Stimulated activated CD4-positive, alpha-beta T cell treated with anti-CD3 and anti-CD28 coated beads, TNF-alpha, amount 100 ng/mL, for 1 hour (primary cell): ENCODE measurements at places on chromosomes 2 and 18.

DNA sequence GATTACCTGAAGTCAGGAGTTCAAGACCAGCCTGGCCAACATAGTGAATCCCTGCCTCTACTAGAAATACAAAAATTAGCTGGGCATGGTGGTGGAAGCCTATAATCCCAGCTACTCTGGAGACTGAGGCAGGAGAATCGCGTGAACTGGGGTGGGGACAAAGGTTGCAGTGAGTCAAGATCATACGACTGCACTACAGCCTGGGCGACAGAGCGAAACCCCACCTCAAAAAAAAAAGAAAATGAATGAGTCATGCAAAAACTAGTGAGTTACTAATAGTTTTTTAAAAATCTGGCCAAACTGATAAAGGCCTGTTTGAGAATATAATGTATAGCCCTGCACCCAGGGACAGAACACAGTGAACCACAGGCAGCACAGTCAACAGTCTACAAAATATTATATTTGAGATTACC lies 17.5 kb downstream of the AFG3L2 start:
- no peak for DNase-seq

DNA sequence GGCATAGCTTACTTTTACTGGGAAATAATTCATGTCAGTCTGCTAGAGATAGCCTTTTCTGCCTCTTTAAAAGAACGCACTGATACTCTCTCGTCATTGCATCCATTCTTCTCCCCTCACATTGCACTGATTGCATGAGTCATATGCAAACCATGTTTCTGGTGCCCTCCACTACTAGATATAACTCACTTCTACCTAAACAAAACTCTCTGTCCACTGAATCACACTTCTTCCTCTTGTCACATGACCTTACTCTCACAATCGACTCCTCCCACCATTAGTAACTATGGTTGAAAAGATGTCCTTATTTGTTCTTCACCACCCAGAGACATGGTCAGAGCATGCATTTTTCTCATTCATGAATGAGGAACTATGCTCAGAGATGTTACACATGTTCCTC lies 158.0 kb downstream of the CSRNP3 start:
- no peak for DNase-seq

GRCh38 chr2:14459786-14460325 lies 172.7 kb upstream of the LRATD1 start:
- no peak for DNase-seq

DNA sequence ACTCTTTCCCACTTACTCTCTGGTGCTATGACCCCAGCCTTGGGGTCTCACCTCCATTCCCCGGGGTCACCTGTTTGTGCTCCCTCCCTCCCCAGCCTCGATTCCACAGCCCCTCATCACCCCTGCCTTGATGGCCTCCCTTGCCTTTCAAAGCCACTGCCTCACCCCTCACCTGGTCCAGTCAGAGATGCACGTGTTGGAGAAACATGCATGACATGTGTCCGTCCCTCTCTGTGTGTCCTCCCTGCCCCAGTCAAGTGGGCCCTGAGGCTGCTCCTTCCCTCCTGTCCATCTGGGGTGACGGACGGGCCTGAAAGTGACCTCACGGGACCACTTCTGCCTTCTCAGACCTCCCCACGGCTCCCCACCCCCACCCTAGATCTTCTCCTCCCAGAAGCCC lies 82.3 kb upstream of the TWIST2 start:
- DNase-seq, result no peak

GRCh38 chr18:31099450-31100230 lies 2.6 kb downstream of the DSC2 start:
- no peak for DNase-seq

DNA sequence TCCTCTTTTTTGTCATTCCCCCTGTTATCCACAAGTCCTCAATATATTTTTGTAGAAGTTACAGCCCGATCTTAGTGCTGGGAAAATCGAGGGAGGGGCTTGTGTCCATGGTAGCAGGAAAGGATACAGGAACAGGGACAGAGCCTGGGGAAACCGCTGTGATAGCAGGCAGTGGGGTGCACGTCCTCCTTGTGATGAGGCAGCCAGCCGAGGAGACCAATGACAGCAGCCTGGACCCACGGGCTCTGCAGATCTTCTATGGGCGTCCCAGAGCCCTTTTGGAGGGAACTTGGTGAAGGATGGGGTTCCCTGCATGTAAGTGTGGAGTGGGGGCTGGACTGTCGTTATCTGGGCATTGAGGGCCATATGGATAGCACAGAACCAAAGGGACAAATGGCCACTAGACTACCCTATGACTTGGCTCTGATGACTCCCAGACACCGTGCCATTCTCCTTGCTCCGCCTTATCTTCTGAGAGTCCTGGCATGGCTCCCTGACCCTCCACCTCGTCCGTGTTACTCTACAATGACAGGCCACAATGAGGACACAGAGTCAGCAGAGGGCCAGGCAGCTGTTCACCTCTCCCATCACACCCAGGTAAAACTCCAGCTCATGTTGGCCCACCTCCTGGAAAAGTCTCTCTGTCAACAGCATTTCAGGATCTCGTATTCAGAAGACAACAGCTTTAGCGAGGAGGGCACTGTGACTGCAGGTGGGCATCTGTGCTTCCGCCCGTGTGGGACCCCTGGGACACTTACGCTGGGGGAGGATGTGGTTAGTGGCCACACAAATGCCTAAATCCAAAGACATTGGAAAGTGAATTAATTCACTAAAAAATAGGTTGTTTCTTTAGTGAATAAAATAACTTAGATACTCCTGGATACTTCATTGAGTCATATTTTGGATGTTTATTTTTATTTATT lies 100.1 kb downstream of the VAPA start:
- DNase-seq, result no peak

- no peak for DNase-seq
Observed at GRCh38 chr2:145760781-145761649, 1241.1 kb upstream of the ZEB2 start.

DNA sequence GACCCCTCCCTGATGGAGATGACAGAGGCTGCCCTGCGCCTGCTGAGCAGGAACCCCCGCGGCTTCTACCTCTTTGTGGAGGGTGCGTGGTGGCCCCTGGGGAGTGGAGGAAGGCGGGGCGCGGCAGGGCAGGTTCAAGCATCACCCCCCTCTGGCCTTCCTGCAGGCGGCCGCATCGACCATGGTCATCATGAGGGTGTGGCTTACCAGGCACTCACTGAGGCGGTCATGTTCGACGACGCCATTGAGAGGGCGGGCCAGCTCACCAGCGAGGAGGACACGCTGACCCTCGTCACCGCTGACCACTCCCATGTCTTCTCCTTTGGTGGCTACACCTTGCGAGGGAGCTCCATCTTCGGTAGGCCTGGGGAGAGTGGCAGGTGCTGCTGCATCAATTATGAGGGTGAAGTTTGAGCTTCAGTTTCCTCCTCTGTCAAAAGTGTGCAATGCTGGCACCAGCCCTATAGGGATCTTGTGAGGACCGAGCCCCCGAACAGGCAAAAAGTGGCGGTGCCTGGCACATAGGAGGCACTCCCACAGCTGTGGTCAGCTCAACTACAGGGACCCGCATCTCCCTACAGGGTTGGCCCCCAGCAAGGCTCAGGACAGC lies 2.2 kb downstream of the ALPI start:
- no peak for DNase-seq

GRCh38 chr2:228126401-228126800 lies 55.1 kb downstream of the SPHKAP start:
- DNase-seq, result no peak

GRCh38 chr2:70712916-70713315 lies 55.1 kb downstream of the ADD2 start:
- no peak for DNase-seq

DNA sequence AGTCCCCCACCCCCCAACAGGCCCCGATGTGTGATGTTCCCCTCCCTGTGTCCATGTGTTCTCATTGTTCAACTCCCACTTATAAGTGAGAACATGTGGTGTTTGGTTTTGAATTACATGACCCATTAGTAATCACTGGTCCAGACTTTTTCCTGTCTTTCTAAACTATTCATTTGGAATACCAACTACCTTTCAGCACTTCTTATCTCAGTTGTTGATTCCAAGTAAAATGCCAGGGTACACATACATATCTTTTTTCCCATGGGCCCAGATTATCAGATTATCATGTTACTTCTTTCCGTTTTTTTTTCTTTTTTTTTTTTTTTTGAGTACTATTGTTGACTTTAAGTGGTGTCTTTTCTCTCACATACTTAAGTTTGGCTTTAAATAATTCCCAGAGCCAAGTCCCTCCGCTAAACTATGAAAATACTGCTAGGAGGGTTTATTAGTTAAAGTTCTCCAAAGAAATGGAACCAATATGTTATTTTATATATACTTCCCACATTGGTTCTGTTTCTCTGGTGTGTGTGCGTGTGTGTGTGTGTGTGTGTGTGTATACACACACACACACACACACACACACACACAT lies 389.3 kb downstream of the IRS1 start:
- no peak for DNase-seq

DNA sequence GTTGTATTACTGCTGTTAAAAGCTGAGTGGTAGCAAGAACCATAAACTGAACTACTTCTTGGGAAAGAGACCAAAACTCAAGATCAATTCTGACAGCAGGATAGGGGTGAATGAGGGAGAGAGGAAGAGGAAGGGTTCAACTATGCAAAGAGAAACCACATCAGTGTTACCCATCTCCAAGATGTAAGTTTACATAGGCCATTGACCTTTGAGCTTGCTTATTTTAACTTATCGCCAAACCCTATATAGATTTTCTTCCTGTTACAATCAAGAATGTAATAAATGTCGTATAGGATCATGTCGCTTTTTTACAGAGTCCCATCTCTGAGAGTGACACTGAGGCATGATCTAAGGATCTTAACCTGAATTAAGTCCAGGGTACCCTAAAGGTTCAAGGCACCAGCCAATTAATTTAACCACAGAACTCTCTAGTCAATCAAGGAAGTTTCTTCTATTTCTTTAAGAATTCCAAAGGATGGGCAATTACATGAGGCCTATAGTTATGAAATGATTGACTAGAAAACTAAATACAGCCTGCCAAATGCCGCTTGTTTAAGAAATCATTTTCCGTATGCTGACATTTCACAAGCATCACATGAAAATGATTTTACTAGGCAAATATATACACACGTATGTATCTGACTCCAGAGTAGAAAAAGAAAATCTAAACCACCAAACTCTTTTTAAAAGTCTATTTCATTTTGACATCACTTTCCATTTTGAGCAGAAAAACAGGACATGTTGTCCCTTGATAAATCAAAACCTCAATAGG lies 11.8 kb downstream of the RND3 start:
- no peak for DNase-seq

DNA sequence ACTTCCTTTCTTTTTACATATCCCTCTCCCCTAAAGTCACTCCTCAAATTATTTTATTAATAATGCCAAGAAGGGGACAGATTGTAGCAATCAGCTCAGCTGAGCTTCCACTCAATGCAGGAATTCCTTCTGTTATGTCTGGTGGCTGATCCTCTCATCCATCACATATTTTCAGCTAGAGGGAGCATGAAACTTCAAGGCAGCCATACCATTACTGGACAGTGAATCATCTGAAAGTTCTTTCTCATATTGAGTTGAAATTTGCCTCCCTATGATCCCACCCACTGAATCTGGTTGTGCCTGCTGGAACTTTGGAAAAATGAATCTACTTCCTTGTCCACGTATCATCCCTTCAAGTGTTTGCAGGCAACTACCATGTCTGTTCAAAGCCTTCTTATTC lies 11.2 kb downstream of the ZNF385B start:
- DNase-seq, result no peak

- DNase-seq, result no peak
Observed at GRCh38 chr18:26550998-26551694, 2.8 kb upstream of the KCTD1 start.
